Karpas-422 (cell line): ENCODE measurements at places on chromosomes 12 and 14. TPM values are rescaled to one million over a fixed set of nuclear protein-coding genes. Genes with fewer than 3 reads are reported as not detected.

CPNE6 gene
- total RNA-seq, result 0.04 and 1.3 TPM in 2 replicates

KRT81 gene
- not detected in 2 replicates for total RNA-seq

FRS2 gene
- total RNA-seq, result 18.7 and 26.1 TPM in 2 replicates

DHRS4L2 gene
- total RNA-seq, result 53.7 and 66.1 TPM in 2 replicates

SERPINA6 gene
- not detected in 2 replicates for total RNA-seq

- no peaks in the 10 kb centered on the region for H3K27me3 ChIP-seq
- H3K27ac ChIP-seq, result no peak overlapping the region
These were observed 57.6 kb downstream of the BRMS1L start for GRCh38 chr14:35883677-35884293.

- H3K36me3 ChIP-seq, result peaks cover 31% of the 10 kb centered on the region; the same call in 1 of the 2 replicates
- H3K27ac ChIP-seq, result no peak overlapping the region
- H3K4me3 ChIP-seq, result no peak overlapping the region
- DNase-seq, result no peak
These were observed 24.8 kb downstream of the KLC1 start for GRCh38 chr14:103653805-103654204.

- no peak for DNase-seq
- no peaks in the 10 kb centered on the region for H3K27me3 ChIP-seq
- H3K27ac ChIP-seq, result no peak overlapping the region
- H3K36me3 ChIP-seq, result no peaks in the 10 kb centered on the region
These were observed 85.7 kb upstream of the TBX3 start for GRCh38 chr12:114769634-114770033.

GRCh38 chr12:123034022-123034541 lies 53.6 kb downstream of the ARL6IP4 start:
- no peaks in the 10 kb centered on the region for H3K4me1 ChIP-seq
- H3K4me3 ChIP-seq, result no peak overlapping the region
- no peak overlapping the region for H3K27ac ChIP-seq
- no peaks in the 10 kb centered on the region for H3K36me3 ChIP-seq
- no peak for DNase-seq

- DNase-seq, result no peak
- no peaks in the 10 kb centered on the region for H3K27me3 ChIP-seq
- peaks cover 5% of the 10 kb centered on the region for H3K4me1 ChIP-seq
- H3K4me3 ChIP-seq, result no peak overlapping the region
These were observed 12.3 kb upstream of the CSAD start for GRCh38 chr12:53193040-53193439.

DNA sequence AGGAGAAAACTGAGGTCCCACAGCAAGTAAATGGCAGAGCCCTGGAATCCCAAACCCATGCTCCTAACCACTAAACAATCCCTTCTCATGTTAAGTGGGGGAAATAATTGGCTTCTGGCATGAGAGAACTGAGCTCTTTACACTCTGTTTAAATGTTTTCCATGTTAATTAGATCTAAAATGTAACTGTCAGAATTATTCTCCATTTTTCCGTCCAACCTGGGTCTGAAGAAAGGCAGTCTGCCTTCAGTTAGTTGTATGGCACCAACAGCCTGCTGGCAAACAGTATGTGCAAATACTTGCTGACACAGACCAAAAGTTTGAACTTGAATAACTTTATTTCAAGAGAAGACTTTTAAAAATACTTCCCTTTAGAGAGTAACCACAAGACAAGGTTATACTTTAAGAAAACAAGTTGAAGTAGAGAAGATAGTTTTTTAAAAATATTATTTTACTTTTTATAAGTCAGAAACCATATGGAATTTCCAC lies 59.7 kb downstream of the E2F7 start:
- H3K27ac ChIP-seq, result no peak overlapping the region
- no peaks in the 10 kb centered on the region for H3K27me3 ChIP-seq
- H3K4me3 ChIP-seq, result no peak overlapping the region
- no peak for DNase-seq

- no peaks in the 10 kb centered on the region for H3K4me1 ChIP-seq
- no peaks in the 10 kb centered on the region for H3K36me3 ChIP-seq
- H3K4me3 ChIP-seq, result no peak overlapping the region
These were observed 174.8 kb upstream of the CDKN3 start for GRCh38 chr14:54221971-54222370.

GRCh38 chr12:116896411-116896924 lies 14.3 kb upstream of the FBXW8 start:
- H3K36me3 ChIP-seq, result no peaks in the 10 kb centered on the region
- no peak overlapping the region for H3K4me3 ChIP-seq
- DNase-seq, result no peak
- H3K27me3 ChIP-seq, result no peaks in the 10 kb centered on the region
- peaks cover 2% of the 10 kb centered on the region; the same call in 1 of the 2 replicates for H3K4me1 ChIP-seq

DNA sequence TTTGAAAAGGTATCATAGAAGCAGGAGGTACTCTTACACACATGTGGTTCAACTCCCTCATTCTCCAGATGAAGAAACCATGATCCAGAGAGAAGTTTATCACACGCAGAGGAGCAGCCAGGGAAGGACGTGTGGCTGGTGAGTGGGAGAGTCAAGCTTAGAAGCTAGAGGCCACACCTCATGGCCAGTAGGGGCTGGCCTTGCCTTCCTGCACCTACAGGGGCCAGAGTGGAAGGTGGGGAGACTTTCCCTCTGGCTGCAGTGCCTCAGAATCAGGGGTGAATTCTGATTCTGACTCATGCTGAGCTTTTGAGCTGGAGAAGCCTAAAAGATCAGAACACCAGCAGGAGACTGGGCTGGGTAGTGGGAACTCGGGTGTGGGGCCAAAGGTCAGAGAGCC lies 1067.9 kb downstream of the BCL11B start:
- H3K4me1 ChIP-seq, result no peaks in the 10 kb centered on the region
- H3K27me3 ChIP-seq, result no peaks in the 10 kb centered on the region
- DNase-seq, result no peak
- H3K27ac ChIP-seq, result no peak overlapping the region

DNA sequence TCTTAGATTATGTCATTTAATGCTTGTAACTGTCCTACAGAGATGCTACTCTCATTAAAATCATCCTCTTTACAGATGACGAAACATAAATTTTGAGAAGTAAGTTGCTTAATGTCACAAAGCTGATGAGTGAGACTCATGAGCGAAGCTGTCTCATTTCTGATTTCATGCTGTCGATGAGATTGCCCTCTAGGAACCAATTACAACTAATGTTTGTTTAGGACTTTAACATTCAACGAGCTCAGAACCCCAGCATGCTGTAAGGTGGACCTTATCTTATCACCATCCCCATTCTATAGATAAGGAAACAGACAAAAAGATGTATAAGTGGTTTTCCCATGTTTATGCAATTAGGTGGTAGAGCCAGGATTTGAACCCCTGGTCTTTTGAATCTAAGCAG lies 23.1 kb downstream of the BHLHE41 start:
- H3K27me3 ChIP-seq, result no peaks in the 10 kb centered on the region
- no peaks in the 10 kb centered on the region for H3K4me1 ChIP-seq
- no peak for DNase-seq
- H3K27ac ChIP-seq, result no peak overlapping the region
- H3K36me3 ChIP-seq, result no peaks in the 10 kb centered on the region
- no peak overlapping the region for H3K4me3 ChIP-seq

- no peaks in the 10 kb centered on the region for H3K36me3 ChIP-seq
- H3K27ac ChIP-seq, result no peak overlapping the region
- H3K4me1 ChIP-seq, result peaks cover 70% of the 10 kb centered on the region
- H3K27me3 ChIP-seq, result no peaks in the 10 kb centered on the region
These were observed 167.9 kb downstream of the PAX9 start for GRCh38 chr14:36829547-36829946.

DNA sequence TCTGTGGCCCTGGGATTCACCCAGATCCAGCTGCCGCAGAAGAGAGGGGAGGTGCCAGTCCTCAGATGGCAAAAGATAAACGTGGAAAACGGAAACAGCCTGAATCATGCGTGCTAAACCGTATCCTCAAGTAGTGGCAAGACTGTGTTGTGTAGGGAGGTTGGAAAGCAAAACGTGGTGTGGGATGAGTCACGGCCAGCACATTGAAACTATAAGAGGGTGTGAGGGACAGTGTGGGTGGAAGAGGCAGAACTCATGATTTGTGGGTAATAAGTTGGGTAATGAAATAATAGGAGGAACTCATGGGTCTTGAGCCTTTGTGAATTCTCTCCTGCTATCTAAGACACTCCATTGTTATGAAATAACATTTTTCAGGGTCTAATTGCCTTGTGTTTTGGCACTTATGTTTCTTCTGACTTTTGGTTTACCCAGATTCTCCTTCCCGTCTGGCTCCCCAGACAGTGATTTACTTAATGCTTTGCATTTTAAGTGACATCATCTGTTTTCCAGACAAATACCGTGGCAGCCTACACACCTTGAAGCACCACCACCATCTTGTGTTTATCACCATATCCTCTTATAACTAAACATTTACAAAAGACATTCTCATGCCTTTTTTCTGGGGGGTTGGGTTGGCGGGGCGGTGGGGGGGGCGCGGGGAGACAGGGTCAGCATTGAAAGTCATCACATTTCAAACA lies 62.3 kb upstream of the PTCSC3 start:
- no peaks in the 10 kb centered on the region for H3K27me3 ChIP-seq
- no peak for DNase-seq
- H3K4me3 ChIP-seq, result no peak overlapping the region
- no peaks in the 10 kb centered on the region for H3K36me3 ChIP-seq
- no peaks in the 10 kb centered on the region for H3K4me1 ChIP-seq

- no peak overlapping the region for H3K27ac ChIP-seq
- no peak overlapping the region for H3K4me3 ChIP-seq
- no peak for DNase-seq
- no peaks in the 10 kb centered on the region for H3K4me1 ChIP-seq
- no peaks in the 10 kb centered on the region for H3K36me3 ChIP-seq
These were observed 445.7 kb upstream of the SYT1 start for GRCh38 chr12:78418919-78419318.

DNA sequence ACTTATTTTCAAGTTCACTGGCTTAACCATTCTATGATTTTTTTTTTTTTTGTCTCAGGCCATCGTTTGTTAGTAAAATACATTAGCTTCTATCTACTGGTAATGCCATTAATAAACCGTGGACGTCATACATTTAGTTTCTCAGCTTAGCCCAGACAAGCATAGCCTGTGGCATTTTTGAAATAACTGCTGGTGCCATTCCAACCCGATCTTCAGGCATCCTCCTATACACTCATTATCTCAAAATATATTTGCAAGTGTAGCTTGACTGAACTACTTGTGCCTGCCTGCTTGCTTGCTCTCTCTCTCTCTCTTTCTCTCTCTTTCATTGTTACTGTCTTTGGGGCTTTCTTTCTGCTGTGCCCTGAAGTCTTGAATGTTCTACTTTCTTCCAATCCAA lies 12.7 kb upstream of the MBIP start:
- no peak overlapping the region for H3K4me3 ChIP-seq
- H3K36me3 ChIP-seq, result no peaks in the 10 kb centered on the region
- H3K27me3 ChIP-seq, result no peaks in the 10 kb centered on the region
- H3K27ac ChIP-seq, result no peak overlapping the region

GRCh38 chr12:22635812-22636211 lies 10.8 kb downstream of the ETNK1 start:
- no peak overlapping the region for H3K27ac ChIP-seq
- no peak for DNase-seq
- no peak overlapping the region for H3K4me3 ChIP-seq
- H3K27me3 ChIP-seq, result no peaks in the 10 kb centered on the region
- peaks cover 36% of the 10 kb centered on the region for H3K36me3 ChIP-seq

GRCh38 chr12:47989023-47989417 lies 15.3 kb downstream of the COL2A1 start:
- peaks cover 16% of the 10 kb centered on the region for H3K4me1 ChIP-seq
- no peaks in the 10 kb centered on the region for H3K36me3 ChIP-seq
- no peak overlapping the region for H3K27ac ChIP-seq
- no peak overlapping the region for H3K4me3 ChIP-seq

GRCh38 chr12:64243809-64244208 lies 21.7 kb upstream of the KICS2 start:
- no peaks in the 10 kb centered on the region for H3K36me3 ChIP-seq
- no peak overlapping the region for H3K4me3 ChIP-seq
- no peak for DNase-seq
- no peaks in the 10 kb centered on the region for H3K27me3 ChIP-seq
- H3K27ac ChIP-seq, result no peak overlapping the region
- no peaks in the 10 kb centered on the region for H3K4me1 ChIP-seq

DNA sequence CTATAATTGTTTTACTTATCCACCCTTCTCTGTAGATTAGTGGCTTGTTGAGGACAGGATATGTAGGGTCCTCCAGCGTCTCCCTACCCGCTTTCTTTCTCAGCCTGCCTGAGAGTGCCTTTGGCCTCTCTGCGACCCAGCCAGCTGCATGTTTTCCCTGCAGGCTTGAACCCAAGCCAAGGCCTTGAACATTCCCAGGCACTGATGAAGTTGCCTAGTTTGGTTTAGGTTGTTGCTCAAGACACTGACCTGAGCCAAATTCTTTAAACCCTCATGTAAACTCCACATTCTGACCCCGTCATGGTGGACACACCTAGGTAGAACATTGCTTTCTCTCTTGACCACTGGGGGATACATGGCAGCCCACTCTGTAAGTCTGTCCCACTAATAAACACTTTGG lies 33.4 kb upstream of the TXNRD1 start:
- H3K27me3 ChIP-seq, result no peaks in the 10 kb centered on the region
- no peak for DNase-seq
- no peaks in the 10 kb centered on the region for H3K36me3 ChIP-seq
- no peak overlapping the region for H3K4me3 ChIP-seq

DNA sequence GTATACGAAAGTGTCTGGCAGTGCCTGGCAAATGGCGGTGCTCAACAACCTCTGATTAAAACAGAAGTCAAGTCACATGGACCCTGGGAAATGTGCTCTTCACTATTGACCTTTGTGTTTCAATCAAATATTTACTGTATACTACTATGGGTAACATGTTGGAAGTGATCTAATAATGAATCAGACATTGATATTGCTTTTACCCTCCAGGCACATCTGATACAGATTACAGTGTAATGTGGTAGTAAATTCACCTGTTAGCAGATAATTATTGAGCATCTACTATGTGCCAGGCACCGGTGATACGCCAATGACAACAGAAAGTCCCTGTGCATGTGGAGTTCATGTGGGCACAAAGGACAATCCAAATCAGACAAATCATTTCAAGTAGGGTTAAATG lies 63.1 kb downstream of the STON2 start:
- no peak overlapping the region for H3K4me3 ChIP-seq
- H3K36me3 ChIP-seq, result no peaks in the 10 kb centered on the region
- H3K27ac ChIP-seq, result no peak overlapping the region
- DNase-seq, result no peak
- H3K4me1 ChIP-seq, result no peaks in the 10 kb centered on the region
- peaks cover 8% of the 10 kb centered on the region for H3K27me3 ChIP-seq

DNA sequence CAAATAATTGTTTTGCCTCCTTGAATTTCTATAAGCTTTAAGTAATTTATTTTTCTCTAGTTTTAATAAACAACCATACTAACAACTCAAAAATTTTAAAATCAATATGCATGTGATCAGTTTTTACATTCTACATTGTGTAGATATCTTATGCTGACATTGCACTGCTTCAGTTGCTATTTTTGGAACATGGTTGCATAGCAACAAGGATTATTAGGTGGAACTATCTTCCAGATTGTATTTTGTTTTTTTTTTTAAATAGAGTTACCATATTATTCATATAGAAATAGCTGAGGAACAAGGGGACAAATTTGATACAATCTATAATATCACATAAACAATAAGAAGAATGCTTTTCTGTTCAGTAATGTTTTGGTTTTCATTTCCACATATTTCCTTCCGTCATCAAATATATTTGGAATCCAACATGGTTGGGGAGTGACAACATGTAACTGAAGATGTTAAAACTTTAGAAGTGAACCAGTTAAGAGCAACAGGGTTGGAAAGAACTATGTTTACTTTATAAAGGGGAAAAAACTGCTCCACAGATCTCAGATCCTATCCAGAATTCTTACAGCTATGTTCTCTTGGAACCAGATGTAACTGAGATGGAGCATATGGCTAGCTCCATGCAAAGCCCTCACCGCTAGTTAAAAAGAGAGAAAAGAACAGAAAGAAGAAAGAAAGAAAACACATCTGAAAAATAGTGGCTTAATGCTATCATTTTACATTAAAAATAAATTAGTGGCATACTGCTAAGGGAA lies 235.5 kb downstream of the NELL2 start:
- peaks cover 9% of the 10 kb centered on the region for H3K4me1 ChIP-seq
- no peak overlapping the region for H3K4me3 ChIP-seq
- H3K27me3 ChIP-seq, result no peaks in the 10 kb centered on the region
- no peak overlapping the region for H3K27ac ChIP-seq
- DNase-seq, result no peak
